ENCODE measurements at places on chromosomes 1 and 21.

DNA sequence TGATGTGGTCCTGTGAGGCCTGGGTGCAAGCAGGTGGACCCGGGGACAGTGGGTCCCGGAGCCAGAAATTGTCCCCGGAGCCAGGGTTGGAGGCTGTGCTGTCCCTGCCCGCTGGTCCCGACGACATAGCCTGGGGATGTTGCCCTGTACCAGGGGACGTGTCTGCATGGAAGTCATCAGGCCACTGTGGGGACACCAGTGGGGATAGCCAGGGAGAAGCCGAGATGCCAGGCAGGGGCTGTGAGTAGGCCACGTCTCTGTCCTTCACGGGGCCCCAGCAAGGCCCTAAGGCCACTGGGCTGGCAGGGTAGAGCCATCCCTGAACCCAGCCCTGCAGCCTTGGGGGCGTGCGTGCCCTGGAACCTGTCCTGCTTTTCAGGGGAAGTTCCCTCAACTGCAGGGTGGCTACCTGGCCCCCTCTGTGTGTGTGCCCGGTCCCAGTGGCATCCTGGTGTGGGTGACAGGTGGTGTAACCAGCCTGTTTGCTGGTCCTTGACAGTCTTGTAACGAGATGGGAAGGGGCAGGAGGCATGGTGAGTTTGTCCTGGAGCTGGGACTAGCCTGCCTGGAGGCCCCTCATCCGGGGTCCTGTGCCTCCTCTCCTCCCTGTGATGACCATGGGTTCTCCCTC is 73.2 kb downstream of the OBSCN start:
- DNase-seq, result no peak

DNA sequence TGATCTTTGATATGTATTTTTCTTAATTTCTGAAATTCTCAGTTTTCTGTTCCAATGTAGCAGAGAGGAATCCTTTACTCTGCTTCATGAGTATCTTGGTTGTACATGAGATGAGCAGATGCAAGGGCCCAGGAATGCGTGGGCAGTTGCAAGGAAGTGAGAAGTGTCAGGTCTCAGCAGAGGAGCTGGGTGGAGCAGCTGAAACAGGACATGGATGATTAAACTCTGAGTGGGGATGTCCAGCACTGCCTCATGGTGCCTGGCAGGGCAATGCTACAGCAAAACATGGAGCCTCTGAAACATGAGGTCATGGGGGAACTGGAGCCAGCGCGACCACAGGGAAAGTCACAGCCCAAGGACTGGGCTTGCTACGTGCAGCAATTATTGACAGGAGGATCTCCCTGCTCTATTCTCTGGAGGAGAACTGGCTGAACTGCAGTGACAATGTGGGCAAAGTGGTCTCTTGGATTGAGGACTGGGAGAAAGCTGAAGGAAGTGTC is 48.4 kb downstream of the COLGALT2 start:
- DNase-seq, result peak; percentile 87

- no peak for DNase-seq
Measured at GRCh38 chr1:95636897-95637296, 402.9 kb downstream of the RWDD3 start.

DNA sequence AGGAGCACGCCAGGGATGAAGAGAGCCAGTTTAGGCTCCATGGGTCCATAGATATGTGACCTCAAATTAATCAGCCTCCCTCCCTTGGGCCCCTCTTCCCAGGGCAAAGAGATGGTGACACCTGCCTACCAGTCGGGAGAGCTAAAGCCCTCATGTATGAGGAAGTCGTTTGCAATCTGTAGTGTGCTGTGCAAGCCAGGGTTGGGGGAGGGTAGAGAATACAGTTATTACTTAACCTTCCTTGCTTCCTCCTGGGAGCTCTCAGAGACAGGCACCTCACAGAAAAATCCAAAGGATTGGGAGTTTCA is 4.0 kb downstream of the PGLYRP4 start:
- no peak for DNase-seq

GRCh38 chr21:14595449-14595848 is 49.3 kb upstream of the SAMSN1 start:
- DNase-seq, result no peak

Measured in LHCN-M2 (cell line).